ENCODE measurements at places on chromosomes 3 and 15.

GRCh38 chr3:47010910-47011309 lies 31.4 kb downstream of the NBEAL2 start:
- DNase-seq: no peak

GRCh38 chr3:4739289-4740236 lies 239.7 kb upstream of the BHLHE40 start:
- DNase-seq: no peak

- no peak for DNase-seq
Measured at GRCh38 chr3:183158551-183159006, 4.0 kb downstream of the LAMP3 start.

GRCh38 chr15:74821091-74821789 lies 5.2 kb upstream of the CPLX3 start:
- peak; percentile 75 for DNase-seq

- no peak for DNase-seq
Measured at GRCh38 chr3:101179637-101180036, 140.7 kb downstream of the IMPG2 start.

DNA sequence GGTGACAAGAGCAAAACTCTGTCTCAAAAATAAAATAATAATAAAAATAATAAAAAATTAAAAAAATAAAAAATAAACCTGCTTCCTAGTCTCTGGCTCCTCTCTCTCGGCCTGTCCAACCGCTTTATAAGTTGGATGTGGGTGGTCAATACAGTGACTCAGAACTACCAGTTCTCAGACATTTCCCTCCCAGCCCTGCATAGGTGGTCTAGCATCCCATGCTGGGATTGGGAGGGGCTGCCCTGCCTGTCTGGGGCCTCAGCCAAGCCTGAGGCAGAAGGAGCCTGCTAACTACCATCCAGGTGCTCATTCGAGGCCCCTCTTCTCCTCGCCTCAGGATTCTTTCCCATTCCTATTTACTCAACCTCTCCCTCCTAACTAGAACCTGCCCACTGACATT lies 33.3 kb upstream of the BLM start:
- DNase-seq: no peak

DNA sequence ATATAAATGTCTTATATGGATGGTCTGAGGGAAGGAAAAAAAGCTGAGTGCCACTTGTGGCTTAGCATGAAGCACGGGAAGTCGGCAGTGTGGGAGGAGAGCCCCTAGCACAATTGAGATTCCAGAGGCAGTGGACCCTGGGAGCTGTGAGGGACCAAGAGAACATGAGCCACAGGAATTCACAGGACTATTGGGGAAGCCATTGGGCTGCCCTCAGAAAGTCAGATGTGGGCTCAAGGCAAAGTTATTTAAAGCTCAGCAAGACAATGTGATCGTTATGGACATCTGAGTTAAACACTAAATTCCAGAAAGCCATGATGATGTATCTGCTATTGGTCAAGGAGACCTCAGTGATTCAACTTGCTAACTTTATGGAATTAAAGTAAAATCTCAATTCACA lies 380.8 kb upstream of the IL12A start:
- no peak for DNase-seq

DNA sequence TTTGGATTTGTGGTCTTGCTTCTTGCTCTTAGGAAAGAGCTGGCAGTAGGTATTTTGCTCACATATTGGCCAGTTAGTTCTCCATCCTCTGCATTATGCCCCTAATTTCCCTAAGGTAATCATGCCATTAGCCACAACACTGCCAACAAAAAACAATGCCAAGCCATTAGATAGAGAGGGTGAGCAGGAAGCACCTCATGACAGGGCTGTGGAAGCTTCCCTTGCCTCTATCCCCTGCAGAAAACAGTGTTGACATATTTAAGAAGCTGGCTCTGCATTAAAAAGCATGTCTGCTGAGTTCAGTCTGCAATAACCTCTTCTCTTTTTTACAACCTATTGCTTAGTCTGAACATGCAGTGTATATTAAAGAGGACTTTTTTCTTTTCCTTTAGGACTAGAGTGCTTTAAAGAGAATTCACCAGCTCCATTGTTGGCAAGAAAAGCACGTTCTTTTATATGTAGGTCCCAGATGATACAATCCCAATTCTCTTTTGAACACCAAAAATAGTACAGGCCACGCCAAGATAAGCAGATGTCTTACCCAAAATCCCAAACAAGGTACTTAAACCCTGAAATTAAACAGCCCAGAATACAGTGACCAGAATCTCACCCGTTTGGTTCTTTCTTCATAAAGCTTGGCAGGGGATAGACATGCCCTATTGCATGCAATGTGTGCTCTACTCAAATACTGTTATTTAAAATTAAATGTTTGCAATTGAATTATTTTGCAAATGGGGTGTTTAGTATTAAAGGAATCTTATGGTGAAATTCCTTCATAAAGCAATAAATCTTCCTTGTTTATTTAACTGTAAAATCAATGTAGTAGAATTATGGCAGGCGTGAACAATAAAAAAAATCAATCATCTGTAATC lies 93.7 kb upstream of the UBE3A start:
- peak; percentile 8 for DNase-seq

DNA sequence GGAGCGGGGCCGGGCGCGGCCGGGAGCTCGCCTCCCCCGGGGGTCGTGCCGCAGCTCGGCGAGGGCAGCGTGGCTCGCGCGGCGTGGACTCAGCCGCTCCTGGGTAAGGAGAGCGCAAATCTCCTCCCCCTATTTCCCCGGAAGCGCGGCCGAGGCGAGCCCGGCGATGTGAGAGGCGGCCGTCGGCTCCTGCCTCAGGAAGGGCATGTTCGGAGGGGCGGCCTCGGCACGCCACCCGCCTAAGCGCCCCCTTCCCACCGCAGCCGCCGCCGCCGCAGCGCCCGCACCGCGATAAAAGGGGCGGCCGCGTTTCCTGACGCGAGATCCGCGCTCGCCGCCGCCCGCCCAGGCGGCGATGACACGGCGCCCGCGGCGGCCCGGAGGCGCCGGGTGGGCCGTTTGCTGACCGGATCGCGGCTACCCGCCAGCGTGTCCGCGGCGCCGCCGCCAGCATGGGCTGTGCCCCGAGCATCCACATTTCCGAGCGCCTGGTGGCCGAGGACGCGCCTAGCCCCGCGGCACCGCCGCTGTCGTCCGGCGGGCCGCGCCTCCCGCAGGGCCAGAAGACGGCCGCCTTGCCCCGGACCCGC lies at the start of gene PDE8A:
Gene PDE8A, plus strand, starts transcription at position 146 of the 590 bp plus-strand sequence. Its CDS starts 307 bp downstream, at position 453.
- peak; percentile 69 for DNase-seq

- no peak for DNase-seq
Measured at GRCh38 chr15:42085236-42085605, 9.1 kb downstream of the PLA2G4D start.

- no peak for DNase-seq
Measured at GRCh38 chr15:32729700-32730395, 12.0 kb downstream of the GREM1 start.

DNA sequence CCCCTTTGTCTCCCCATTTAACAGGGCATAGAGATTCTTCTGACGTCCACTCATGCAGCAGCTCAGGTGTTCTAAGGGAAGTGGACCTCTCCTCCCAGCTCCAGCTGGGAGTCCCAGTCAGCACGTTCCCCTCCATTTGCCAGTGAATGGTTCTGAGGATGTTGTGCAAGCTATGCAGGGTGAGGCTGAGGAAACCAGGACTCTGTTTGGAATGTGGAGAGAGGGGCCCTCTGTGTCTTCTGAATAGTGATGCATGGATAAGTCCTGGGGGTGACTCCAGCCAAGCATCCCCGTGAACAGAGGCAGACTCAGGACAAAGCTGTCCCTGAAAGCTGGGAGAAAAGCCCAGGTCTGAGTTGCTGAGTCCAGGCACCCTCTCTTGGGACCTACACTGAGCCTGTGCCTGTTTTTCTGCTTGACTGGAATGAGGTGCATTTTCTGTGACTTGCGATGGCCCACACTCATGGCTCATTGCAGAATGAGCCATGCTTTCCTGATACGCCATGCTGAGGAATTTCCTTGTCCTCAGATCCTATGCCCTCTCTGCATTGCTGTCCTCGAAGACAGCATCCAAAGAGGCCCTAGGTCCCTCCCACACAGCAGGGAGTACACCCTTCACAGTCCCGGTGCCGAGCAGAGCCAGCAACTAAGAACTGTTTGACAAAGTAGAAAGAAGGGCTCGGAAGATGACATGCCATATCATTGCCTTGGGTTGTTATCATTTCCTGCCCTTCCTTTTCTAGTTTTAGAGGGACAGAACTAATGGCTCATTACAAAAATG lies 185.2 kb downstream of the ATP10A start:
- no peak for DNase-seq

- no peak for DNase-seq
Measured at GRCh38 chr3:50395070-50395860, 35.9 kb upstream of the TMEM115 start.

- DNase-seq: peak; percentile 74
Measured at GRCh38 chr3:9810433-9810770, 340 bp downstream of the TTLL3 start.

DNA sequence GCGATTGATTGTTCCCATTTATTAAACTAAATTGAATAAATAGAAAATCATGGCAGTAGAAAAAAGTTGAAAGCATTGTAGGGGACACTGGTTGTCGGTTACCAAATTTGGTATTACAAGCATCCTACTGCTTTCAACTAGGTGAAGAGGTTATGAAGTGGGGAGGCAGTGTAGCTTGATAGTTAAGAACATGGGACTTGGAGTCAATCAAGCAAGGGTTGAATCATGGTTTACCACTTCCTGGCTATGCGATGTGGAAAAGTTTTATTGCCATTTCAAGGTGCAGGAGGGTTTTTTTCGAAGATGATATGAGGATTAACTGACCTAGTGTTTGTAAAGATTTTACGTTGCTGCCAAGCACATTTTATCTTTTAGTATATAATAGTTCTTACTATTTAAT lies 318.2 kb upstream of the KCNH8 start:
- no peak for DNase-seq

- no peak for DNase-seq
Measured at GRCh38 chr15:70271422-70272088, 173.8 kb upstream of the TLE3 start.

DNA sequence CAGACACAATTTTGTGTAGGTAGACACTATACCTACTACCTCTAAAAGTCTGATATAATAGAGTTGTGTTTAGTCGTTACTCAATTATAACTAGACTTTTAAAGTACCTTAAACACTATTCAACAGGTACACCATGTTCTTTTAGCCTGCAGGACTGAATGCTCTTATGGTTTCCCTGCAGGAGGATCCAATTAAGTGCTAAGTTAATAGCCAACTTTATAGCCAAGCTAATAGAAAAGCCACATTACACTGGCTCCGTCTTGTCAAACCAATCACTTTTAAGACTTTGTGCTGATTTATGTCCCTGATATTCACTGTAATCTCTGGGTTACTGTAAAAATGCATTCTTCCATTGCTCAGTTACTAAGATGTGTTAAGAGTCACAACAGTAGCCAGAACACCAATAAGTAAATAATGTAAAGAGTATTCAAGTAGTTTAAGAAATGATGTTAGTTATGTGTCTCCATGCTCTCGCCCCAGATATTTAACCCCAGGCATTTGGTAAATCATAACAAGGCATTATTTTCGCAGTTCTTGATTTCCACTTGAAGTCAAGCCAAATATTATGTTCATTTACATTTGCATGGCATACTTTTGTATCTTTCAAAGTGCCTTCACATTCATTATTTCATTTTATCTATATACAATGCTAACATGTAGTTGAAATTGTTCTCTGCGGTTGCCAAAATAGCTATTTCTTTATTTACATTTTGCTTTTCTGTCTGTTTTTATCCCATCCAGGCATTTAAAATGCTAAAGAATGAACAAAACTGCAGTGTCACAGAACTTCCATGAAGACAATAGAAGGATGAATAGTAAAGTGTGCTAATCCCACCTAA lies 42.7 kb upstream of the AP4E1 start:
- no peak for DNase-seq

GRCh38 chr3:193080821-193081365 lies 160.1 kb upstream of the PLAAT1 start:
- no peak for DNase-seq

DNA sequence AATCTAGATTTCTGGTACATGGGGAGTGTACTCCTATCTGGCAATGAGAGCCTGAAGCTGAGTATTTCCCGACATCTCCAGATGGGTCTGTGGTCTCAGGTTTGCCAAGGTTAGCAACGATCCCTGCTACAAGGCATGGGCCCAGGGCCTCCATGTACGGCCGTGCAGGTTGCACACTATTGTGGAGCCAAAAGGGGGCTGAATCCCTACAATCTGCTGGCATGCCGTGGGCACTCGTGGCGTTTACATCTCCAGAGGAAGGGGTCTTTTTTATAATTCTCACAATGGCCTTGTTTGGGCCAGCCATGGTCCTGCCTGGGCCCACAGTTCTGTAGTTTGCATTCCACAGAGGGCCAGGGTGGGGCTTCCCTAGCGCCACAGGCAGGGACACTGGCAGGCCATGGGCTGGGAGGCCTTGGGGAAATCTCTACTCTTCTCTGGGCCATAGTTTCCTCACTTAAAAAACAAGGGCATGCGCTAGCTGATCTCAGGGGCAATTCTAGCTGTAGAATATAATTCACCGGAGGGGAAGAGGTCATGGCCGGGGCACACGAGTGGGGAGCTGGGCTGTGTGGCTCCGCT lies 68.9 kb upstream of the TLE3 start:
- DNase-seq: peak; percentile 18

- no peak for DNase-seq
Measured at GRCh38 chr3:58160399-58160798, 50.4 kb downstream of the DNASE1L3 start.

GRCh38 chr15:31265871-31266711 lies 60.5 kb upstream of the KLF13 start:
- DNase-seq: no peak

- no peak for DNase-seq
Measured at GRCh38 chr3:16508243-16508578, 5.3 kb downstream of the RFTN1 start.

GRCh38 chr3:59774634-59775033 lies 724.8 kb upstream of the CFAP20DC start:
- DNase-seq: no peak

DNA sequence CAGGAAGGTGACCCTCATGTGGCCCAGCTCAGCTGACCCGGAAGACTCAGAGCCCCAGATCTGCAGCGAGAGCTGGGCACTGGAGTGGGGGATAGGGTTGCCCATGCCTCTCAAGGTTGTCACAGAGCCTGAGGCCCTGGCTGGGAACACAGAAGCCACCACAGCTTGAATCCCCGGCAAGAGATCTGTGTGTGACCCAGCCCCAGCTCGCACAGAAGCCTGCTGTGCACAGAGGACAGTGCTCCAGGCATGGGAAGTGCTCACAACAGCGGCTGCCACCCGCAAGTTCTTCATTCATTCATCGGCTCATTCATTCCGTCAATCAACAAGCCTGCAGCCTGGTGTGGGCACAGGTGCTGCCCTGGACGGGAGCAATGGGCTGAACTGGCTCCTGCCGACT lies 36.4 kb downstream of the DNAJB8 start:
- DNase-seq: no peak

DNA sequence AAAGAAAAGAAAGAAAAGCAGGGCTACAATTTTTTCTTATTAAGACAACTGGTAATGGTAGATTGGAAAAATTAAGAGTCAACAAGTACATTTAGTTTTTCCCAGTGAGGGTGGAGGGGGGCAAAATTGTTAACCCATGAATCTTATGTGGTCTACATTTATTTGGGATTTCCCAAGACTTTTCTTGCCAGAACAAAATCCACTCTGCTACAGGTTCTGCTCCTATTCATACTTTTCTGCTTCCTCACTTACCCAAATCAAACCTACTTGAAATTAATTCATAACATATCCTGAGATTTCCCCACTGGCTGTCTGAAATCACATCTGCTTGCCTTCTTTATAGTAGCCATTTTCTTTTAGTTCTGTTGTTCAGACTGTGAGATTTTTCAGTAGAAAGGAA lies 41.1 kb downstream of the VGLL3 start:
- DNase-seq: no peak
